ENCODE measurements at places on chromosomes 12 and 14. TPM values are rescaled to one million over a fixed set of nuclear protein-coding genes. Genes with fewer than 3 reads are reported as not detected.

FOXG1 gene
- total RNA-seq: 3.0 TPM

NFATC4 gene
- 3.7 TPM for total RNA-seq

ITPK1 gene
- 41.1 TPM for total RNA-seq

TNS2 gene
- 3.1 TPM for total RNA-seq

IRAK3 gene
- not detected for total RNA-seq

IFNG-AS1 gene
- total RNA-seq: not detected

DNA sequence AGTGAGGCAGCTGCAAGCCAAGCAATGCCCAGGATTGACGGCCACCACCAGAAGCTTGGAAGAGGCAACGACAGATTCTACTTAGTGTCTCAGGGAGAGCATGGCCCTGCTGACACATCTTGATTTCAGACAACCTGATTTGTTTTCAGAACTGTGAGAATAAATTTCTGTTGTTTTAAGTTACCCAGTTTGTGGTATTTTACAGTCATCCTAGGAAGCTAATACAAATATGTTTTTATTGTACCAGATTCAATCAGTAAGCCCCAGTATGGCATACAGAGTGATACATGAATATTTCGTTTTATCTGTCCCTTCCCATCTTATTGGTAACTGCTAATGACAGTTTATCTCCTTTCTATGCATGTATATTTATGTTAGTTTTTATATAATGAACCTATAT lies 62.3 kb downstream of the SAMD4A start:
- no peak for DNase-seq
- no peak overlapping the region for H3K4me3 ChIP-seq
- H3K27me3 ChIP-seq: no peaks in the 10 kb centered on the region
- no peaks in the 10 kb centered on the region for H3K36me3 ChIP-seq
- no peaks in the 10 kb centered on the region for H3K4me1 ChIP-seq

DNA sequence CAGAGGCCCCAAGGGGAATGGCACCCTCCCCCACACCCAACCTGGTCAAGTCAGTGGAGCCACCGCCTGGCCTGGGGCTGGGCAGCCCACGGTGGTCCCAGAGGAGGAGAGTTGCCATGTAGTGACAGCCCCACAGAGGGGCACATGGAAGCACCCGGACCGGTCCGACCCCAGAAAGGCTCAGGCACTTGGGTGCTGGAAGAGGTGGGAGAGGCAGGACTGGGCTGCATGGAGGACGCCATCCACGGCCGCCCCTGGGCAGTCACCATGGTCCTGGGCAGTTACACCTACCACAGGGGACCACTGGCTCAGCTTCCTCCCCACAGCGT lies 37.9 kb upstream of the TMEM179 start:
- H3K27ac ChIP-seq: no peak overlapping the region
- no peaks in the 10 kb centered on the region for H3K4me1 ChIP-seq
- DNase-seq: no peak
- no peaks in the 10 kb centered on the region for H3K36me3 ChIP-seq
- H3K27me3 ChIP-seq: peaks cover 29% of the 10 kb centered on the region

- DNase-seq: no peak
- no peaks in the 10 kb centered on the region for H3K36me3 ChIP-seq
- peaks cover 4% of the 10 kb centered on the region for H3K4me1 ChIP-seq
- H3K27ac ChIP-seq: no peak overlapping the region
- no peak overlapping the region for H3K4me3 ChIP-seq
- H3K27me3 ChIP-seq: peaks cover 40% of the 10 kb centered on the region
These were observed 703 bp downstream of the ASCL4 start for GRCh38 chr12:107775093-107775721.

- no peak for DNase-seq
- no peaks in the 10 kb centered on the region for H3K27me3 ChIP-seq
- no peak overlapping the region for H3K27ac ChIP-seq
- H3K4me1 ChIP-seq: peaks cover 6% of the 10 kb centered on the region
These were observed 46.1 kb upstream of the MMP17 start for GRCh38 chr12:131782061-131782460.

DNA sequence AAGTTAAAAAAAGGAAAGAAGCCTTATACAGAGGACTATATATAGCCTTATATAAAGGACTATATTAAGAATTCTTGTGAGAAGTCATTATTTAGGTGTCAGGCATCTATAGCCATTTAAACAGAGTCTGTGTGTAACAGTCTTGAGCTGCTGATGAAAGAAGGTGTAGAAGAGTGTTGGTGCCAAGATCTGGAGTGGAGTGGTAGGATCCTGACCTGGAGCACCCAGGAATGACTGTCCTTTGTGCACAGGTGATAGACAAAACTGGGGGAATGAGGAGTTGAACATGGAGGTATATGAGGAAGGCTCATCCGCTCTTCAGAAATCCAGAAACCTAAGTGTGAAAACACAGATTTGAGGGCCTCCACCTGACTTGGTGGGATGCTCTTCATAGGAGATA lies 747.3 kb downstream of the NRXN3 start:
- H3K27ac ChIP-seq: no peak overlapping the region
- no peaks in the 10 kb centered on the region for H3K36me3 ChIP-seq
- no peaks in the 10 kb centered on the region for H3K4me1 ChIP-seq
- H3K27me3 ChIP-seq: no peaks in the 10 kb centered on the region
- DNase-seq: no peak
- no peak overlapping the region for H3K4me3 ChIP-seq

DNA sequence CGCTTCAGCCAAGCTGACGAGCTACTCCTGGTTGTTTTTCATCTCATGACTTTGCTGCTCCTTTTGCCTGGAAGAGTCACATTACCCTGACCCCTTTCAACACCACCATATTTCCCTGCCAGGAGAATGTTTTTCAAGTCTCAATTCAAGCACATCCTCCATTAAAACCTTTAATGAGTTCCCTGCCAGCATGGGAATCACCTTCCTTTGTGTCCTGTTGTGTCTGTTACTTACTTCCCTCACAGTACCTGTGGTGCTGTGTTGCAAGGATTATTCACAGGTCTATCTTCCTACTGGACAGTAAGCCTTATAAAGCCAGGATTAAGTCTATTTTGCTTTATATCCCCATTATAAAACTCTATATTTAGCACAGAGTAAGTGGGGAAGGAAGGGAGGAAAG lies 13.6 kb upstream of the SLC35F4 start:
- no peaks in the 10 kb centered on the region for H3K27me3 ChIP-seq
- no peak overlapping the region for H3K4me3 ChIP-seq
- H3K36me3 ChIP-seq: no peaks in the 10 kb centered on the region
- DNase-seq: no peak
- no peaks in the 10 kb centered on the region for H3K4me1 ChIP-seq

- H3K27ac ChIP-seq: no peak overlapping the region
- no peaks in the 10 kb centered on the region for H3K36me3 ChIP-seq
- H3K27me3 ChIP-seq: no peaks in the 10 kb centered on the region
- no peak overlapping the region for H3K4me3 ChIP-seq
- no peak for DNase-seq
These were observed 60.4 kb upstream of the ARID2 start for GRCh38 chr12:45669093-45669492.

Measured in K562 (cell line).